Naive thymus-derived CD8-positive, alpha-beta T cell (primary cell): ENCODE measurements at places on chromosomes 3 and 15.

- DNase-seq = no peak
Measured at GRCh38 chr3:97360804-97361203, 403.8 kb upstream of the ARL6 start.

DNA sequence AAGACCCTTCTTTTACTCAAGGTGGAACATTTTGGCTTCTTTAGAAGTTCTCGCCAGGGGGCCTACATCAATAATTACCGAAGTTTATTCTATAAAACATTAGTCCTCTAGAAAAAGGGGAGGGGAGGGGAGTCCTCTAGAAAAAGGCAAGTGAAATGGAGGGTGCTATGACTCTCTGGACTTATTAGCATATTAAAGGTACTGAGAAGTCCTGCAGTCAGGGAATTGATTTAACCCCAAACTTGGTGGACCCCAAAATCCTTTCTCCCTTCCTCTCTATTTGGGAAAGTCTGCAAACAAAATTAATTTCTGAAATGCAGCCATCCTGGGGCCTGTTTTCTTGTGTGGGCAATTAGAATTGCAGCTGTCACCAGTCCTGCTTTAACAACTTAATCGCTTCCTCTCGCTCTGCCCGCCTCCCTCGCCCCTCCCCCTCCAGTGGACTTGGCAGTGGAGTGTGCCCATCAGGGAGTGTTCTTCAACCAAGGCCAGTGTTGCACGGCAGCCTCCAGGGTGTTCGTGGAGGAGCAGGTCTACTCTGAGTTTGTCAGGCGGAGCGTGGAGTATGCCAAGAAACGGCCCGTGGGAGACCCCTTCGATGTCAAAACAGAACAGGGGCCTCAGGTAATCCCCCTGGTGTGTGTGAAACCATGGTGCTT, 18.9 kb upstream of the LRRK1 start:
- no peak for DNase-seq

DNA sequence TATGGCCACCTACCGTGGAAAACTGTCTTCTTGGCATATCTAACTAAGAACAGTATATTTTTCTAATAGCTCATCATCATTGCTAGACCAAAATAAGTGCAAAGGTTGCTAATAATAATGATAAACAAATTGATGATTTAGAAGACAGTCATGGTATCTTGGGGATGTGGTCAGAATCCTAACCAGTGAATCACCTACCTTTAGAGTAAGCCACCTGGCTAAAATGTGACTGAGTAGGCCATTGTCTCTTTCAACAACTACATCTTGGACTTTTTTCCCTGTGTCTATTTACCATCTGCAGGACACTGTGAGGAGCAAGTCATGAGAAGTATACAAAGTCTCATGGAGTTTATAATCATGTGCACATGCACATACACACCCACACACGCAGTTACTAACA, 273.5 kb upstream of the SEMA6D start:
- no peak for DNase-seq

- DNase-seq = no peak
Measured at GRCh38 chr3:183427876-183428446, 458 bp downstream of the MCF2L2 start.

DNA sequence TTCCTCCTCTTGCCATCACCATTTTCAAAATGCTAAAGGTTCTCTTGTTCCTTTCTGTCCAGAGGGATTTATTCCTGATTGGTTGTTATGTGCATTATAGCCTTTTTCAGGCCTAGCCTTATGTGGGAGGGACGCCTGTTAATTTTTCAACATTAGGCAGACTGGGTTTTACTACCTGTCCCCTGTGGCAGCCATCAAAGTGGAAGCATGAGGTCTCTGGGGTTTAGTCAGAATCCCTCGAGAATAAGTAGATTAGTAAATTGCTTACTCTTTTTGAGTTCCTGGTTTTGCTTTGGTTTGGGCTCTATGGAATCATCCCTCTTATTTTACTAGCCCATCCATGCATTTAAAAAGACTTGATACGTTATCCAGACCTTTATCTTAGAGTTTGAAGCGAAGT, 32.4 kb downstream of the PAK2 start:
- no peak for DNase-seq

DNA sequence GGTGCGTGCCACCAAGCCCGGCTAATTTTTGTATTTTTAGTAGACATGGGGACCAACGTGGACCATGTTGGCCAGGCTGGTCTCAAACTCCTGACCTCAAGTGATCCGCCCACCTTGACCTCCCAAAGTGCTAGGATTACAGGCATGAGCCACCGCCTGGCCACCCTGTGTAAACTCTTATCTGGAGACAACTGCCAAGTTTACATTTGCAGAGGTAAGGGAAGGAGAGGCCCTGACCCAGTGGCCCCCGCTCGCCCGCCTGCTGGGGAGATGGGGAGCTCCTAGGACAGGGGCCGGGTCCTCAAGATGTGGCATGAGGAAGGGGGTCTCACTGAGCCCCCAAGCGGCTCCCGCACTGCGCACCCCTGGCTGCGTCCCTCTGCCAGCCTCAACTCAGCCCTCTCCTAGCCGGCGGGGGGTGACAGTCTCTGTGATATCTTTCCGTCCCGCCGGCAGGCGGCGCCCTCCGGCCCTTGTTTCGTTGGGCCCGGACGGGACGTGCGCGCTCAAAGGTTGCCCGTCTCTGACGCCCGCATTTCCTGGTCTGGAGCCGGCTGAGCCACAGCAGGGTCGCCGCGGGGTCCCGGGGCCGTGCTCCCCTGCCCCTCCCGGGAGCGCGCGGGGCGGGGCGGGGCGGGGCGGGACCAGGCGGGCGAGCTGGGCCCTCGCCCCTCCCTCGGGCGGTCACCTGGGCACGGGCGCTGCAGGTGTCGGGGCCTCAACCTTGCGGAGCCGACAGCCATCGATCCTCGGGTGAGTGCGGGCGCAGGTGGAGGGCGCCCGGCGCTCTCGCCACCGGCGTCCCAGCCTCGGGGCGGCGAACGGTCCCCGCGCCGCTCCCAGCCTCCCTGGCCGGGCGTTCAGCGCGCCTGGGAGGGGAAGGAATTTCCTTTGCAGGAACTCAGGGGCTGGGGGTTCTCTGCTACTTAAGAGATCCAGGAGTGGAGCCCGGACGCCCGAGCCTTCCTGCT, at the start of gene GPR160:
Gene GPR160, plus strand, starts transcription at position 533 of the 971 bp plus-strand sequence. CDS start 45,978 bp downstream, outside the sequence.
- peak; percentile 76 for DNase-seq

DNA sequence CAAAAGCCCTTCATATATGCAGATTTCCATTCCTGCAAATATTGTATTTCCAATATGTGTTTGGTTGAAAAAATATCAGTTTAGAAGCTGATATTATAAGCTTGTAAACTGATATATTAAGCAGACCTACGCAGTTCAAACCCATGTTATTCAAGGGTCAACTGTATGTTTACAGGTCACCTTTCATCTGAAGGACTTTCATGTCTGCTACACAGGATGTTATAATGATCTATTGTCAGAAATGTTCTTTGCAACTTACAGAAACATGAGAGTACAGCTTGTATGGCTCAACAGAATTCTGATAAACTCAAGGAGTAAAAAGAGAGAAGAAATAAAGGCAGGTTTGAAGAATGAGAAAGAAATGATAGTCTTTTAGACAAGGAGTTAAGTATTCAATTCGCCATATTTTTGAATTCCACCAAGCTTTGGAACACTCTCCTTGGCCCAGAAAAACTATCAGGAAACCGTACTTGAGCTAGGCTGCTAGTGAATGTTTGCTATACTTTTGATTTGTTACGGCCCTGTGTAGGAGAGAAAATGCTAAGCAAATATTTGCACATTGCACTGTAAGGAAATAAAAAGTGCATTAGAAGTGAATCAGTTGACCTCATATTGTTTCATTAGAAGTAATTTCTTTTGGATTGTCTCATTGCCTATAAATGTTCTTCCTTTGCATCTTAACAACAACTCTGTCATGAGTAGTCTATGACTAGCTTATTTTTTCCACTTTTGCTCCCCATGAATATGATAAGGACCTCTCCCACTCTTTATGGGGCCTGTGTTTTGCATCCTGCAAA, 81.2 kb downstream of the NEK11 start:
- no peak for DNase-seq

DNA sequence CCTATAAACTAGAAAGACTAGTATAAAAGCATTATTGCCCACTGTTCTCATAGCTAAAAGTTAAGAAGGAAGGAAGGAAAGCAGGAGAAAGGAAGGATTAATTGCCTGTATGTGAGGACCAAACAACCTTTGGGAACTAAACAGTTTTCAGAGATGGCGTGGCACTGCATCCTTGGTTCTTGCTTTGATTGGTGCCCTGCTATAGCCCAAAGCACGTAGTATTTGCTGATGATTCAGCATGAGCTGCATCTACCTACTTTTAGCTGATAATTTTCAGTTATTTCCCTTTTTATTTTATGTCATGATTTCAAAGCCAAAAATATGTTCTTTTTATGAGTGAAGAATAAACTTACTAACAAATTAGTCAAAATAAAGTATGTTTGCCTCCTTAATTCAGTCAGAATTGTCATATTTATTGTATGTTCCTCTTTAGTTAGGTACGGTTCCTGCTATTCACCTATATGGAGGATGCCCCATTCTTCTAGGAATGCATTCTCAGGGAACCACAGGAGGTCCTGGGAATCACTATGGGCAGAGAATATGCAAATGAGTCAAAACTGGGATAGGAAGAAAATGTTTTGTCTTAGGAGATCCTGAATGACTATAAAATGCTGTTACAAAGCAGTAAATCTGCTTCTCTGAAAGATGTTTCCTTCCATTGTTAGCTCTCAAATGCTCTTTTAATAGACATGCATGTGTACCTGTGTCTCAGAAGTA, 65.4 kb upstream of the THSD4 start:
- no peak for DNase-seq

GRCh38 chr3:167110901-167111300, 269.2 kb downstream of the ZBBX start:
- no peak for DNase-seq

DNA sequence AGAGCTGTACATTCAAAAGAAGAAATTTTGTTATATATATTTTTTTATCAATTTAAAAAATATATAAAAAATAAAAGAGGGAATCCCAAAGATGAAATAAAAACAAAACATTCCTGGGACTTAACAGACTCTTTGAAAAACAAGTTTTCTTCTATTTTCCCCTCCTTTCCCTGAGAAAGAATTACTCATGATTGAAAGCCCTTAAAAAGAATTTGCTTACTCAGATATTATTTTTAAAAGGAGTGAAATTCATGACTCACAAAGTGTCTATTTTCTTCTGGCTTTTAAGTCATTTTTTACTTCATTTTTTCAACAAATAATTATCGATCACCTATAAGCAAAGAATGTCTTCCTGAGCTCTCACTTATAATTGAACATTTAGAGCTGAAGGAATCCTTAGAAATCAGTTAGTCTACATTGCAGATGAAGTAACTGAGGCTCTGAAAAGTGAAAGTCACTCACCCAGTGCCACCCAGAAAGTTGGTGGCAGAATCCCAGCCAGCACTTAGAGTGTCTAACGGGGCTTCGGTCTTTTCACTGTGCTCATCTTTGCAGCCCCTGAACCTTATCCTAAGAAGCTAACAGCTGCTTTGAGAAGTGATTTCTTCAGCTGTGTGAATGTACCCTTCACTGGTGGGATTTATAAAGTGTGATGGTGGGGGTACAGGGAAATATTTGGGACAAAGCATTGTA, 42.5 kb upstream of the NUDT16 start:
- no peak for DNase-seq

DNA sequence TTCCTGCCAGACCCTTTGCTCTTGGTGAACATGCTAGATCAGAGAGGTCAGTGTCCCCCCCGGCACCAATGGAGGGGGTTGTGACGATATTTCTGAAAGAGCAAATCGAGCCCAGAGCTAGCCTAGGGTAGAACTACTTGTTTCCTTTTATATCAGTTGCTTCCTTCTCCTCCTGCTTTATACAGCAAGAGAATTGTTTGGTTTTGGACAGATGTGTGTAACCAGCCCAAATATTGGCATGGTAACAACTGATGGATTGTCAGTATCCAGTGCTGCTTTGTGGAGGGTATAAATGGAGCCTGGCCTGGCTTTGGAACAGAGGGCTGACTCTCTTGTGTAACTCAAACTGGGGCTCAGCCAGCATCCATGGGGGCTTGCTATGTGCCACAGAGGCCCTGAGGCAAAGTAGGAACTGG, 27.2 kb downstream of the SNX1 start:
- DNase-seq = no peak

GRCh38 chr3:132786890-132787289, 64.7 kb upstream of the NPHP3 start:
- DNase-seq = no peak

- no peak for DNase-seq
Measured at GRCh38 chr15:80918196-80918783, 71.3 kb downstream of the MESD start.

DNA sequence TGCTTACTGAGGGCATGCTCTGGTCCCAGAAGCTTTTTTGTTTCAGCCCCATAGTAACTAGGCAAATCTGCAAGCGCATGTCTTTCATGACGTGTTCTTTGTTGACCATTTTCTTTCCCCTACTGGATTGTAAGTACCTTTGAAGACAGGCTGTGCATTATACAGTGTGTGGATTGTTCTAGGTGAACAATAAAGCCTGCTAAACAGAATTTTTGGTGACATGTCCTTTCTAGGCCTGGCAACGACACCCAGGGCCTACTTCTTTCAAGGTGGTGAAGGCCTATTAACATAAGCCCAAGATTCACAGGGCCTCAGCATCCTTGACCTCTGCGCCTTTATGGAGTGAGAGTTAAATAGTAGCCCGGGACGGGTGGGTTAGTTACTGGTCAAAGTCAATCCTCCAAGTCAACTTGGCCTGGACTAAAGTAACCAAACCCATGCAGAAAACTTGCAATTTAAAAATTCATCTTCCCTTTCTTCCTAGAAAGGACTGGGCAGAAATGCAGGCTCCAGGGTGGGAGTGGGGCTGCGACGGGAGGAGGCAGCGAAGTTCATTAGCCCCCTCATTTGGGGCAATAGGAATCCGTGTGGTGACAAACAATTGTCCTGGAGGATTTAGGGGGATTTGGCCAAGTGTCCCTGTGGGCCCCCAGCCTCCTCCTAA, 37.6 kb upstream of the TRIM71 start:
- DNase-seq = no peak

- DNase-seq = no peak
Measured at GRCh38 chr3:127688416-127689265, 15.9 kb downstream of the ABTB1 start.

DNA sequence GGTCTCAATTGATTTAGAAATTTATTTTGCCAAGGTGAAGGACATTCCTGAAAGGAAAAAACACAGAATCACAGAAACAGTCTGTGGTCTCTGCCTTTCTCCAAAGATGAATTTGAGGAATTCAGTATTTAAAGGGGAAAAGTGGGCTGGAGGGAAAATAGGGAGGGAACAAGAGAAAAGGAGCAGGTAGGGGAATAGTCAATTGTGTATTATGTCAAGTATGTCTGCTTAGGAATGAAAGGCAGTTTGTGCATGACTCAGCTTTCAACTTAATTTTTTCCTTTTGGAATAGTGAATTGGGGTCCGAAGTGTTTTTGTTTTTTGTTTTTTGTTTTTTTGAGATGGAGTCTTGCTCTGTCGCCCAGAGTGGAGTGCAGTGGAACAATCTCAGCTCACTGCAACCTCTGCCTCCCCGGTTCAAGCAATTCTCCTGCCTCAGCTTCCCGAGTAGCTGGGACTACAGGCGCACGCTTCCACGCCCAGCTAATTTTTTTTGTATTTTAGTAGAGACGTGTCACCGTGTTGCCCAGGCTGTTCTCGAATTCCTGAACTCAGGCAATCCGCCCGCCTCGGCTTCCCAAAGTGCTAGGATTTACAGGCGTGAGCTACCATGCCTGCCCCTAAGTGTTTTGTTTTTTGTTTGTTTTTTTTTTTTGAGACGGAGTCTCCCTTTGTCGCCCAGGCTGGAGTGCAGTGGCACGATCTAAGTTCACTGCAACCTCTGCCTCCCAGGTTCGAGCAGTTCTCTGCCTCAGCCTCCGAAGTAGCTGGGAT, 74.1 kb upstream of the MAP4 start:
- DNase-seq = no peak

GRCh38 chr3:23806534-23807423, 1.0 kb downstream of the UBE2E1 start:
- peak; percentile 22 for DNase-seq

GRCh38 chr3:50627407-50628051, 10.6 kb downstream of the MAPKAPK3 start:
- no peak for DNase-seq
